ENCODE measurements at places on chromosomes 12 and 14.

- DNase-seq: no peak
These were observed 77.6 kb downstream of the ZFP36L1 start for GRCh38 chr14:68714991-68715924.

DNA sequence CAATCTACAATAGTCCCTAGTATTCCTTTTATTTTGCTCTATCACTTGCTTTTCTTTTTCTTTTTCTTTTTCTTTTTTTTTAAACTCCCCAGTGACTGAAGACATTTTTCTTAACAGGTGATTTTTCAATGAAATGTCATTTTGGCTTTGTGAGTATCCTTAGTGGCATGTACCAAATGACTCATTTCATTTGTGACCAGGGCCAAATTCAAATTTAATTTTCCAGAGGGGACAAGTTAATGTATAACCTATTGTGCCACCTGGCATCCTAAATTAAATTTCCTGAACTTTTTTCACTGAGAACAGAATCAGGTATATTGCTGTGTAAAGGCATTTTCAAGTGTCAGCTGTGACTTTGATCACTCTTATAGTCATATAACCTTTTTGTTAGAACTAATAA, 39.7 kb upstream of the SYT1 start:
- DNase-seq: no peak

DNA sequence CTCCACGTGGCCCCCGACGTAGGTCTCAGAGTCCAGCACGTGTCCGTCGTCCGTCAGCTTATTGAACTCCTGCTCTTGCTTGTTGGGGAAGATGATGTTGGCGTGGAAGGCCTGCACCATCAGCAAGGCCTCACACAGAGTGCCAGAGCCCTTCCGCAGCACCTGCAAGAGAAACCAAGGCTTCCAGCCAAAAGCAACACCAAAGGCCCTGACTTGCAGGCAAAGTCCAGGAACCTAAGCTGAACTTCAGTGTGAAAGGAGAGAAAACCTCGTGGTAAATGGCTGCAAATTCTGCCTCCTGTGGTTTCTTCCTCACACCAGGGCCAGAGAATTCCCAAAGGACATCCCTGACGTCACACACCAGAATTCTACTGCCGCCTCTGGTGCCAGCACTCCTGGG, 14.5 kb downstream of the POLE start:
- DNase-seq: no peak

DNA sequence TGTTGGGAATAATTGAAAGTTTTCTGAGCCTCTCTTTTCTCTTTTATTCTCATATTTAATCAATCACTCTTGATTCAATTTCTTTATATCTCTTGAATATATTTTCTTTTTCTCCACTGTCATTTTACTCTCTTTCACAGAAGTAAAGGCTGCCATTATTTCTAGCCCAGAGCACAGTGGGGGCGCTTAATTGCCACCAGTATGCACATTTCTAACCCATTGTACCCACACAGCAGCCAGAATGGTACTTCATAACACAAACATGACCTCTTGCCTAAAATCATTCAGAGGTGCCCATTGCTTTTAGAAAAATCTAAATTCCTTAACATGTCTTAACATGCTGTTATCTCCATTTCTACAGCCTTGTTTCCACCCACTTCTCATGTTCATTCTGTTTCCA, 190.2 kb upstream of the LMO3 start:
- no peak for DNase-seq

GRCh38 chr12:44029194-44029593, 193.3 kb downstream of the TMEM117 start:
- DNase-seq: no peak

GRCh38 chr14:51628238-51628637, 23.5 kb upstream of the FRMD6 start:
- no peak for DNase-seq

DNA sequence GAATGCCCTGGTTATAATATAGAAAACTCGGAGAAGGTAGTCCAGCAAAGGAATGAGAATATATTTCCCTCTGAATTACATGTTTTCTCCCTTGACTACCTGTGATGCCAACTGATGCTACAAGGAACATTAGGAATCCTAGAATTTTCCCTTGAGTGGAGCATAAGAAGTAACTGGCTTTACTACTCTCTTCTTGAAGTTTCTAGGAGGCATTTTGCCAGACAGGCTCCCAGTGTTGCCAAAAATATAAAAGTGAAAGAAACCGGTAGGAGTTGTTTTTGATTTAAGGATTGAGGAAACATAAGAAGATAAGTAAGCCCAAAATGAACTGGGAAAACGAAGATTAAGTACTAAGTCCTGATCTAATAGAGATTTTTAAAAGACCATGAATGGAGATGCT, 693.4 kb downstream of the NOVA1 start:
- DNase-seq: no peak

DNA sequence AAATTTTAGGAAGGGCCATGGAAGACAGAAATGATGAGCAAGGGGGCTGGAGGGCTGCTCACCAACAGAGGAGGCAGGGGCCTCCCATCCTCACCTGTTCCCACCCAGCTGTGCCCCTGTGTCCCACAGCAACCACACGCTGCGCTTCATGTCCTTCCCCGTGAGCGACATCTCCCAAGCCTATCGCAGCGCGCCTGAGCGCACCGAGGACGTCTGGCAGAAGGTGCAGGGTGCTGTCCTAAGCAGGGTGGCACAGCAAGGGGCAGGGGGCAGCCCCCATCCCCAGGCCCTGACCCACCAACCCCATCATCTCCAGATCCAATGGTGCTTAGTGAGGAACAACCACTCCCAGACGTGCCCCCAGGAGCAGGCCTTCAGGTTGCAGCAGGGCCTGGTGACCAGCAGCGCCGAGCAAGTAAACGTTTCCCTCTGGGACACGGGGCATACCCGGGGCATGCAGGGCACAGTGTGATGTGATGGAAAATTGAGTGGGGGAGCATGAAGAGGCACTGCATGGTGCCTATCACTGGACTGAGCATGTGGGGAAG, 8.1 kb downstream of the CARMIL3 start:
- DNase-seq: no peak

DNA sequence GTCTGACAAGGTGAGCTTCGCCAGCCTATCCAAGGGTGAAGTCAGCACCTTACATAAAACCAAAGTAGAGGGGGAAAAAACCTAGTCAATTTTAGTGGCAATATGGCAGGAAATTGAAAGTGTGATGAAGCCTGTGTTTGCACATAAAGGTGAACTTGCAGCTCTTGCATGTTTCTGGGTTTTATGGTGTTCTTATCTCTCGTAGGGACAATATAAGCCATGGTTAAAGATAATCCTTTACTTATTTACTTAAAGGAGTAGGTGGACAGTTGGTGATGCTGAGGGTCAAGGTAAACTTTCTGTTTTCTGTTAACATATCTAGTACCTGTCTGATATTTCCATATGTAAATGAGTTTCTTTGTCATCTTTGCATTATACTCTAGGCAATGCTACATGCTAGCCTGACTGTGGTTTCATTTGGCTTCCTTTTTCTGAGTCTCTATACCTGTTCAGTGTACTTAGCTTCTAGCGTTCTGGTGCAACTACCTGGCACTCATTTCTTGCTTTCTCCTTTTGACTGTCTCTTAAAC, 32.8 kb downstream of the CCDC91 start:
- DNase-seq: no peak

DNA sequence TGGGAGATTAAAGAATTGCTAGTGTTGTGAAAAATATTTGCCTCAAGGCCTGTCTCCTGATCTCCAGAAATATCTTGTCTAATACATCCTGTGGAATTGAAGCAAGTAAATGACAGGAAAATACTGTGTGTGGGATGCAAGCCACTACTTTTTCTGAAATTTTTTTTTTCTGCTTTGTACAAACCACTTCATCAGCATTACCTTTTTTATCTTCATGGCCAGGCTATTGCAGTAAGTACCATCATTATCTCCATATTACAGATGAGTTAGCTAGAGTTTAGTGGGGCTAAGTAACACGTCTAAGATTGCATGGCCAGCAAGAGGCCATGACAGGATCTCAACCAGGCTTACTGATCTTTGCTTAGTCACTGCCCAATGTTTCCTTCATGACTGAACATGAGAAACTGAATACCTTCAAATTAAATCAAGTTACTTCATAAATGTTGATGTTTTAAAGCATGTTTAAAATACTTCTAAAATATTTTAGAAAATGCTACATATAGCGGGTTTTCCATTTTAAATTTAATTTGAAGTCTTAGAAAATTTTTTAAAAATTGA, 273.7 kb downstream of the SLC6A15 start:
- no peak for DNase-seq

GRCh38 chr12:27968972-27969623, 3.4 kb downstream of the PTHLH start:
- DNase-seq: no peak

DNA sequence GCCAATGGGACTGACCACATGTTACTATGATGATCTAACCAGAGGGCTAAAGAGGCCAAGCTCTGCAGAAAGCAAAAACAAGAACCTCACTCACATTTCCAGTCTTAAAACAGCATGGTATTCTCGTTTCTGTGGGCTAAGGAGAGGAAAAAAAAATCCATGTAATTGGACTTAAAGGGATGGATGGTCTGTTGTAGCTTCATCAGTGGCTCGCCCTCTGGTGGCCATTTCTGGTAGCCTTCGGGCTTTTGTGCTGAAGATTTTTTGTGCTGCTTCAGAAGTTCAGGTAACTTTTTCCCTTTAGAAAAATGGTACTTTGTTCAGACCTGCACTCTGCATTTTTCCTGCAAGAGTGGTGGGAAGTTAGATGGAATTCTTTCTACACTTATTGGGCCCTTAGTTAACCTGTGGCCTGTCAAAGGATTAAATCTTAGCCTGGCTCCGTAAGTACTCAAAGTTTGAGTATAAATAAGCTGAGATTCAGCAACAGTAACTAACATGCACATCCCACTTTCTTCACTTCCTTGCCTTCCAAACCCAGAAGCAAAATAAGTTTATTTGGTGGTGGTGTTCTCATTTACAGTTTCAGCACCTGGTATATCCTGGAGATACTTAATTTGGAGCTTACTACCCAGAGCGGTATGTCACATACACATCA, 22.3 kb downstream of the DCAF4 start:
- DNase-seq: peak; percentile 61

- no peak for DNase-seq
These were observed 228.1 kb downstream of the CHST11 start for GRCh38 chr12:104684884-104685283.

GRCh38 chr14:94644102-94644535, 31.9 kb downstream of the SERPINA3 start:
- no peak for DNase-seq

DNA sequence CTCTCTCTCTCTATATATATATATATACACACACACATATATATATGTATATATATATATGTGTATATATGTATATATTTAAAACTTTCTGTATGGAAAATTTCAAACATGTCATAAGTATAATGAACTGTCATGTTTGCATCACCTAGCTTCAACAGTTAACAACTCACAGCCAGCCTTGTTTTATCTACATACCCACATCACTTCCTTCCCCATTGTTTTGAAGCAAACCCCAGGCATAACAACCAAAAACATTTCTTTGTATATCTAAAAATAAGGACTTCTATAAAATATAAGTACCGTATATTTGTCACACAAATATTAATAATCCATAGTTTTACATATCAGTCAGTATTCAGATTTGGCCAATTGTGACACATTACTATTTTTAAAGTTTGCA, 57.4 kb downstream of the PAPOLA start:
- DNase-seq: no peak

DNA sequence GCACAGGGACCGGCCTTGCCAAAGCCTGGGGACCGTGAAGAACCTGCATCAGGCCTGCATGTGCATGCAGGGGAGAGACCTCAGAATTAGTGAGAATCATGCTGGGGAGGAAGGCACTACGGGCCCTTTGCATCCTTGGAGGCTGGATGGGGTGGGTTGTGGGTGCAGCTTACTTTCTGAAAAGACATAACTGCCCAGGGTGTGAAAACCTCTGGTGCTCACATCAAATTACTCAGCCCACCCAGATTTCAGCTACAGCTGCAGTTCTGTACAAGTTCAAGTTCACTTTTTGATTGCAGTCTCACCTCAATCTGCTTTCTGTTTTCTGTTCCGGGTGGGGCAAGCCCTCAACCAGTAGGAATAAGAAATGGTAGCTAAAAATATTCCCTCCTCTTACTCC, 130.6 kb downstream of the SLC15A4 start:
- DNase-seq: no peak

DNA sequence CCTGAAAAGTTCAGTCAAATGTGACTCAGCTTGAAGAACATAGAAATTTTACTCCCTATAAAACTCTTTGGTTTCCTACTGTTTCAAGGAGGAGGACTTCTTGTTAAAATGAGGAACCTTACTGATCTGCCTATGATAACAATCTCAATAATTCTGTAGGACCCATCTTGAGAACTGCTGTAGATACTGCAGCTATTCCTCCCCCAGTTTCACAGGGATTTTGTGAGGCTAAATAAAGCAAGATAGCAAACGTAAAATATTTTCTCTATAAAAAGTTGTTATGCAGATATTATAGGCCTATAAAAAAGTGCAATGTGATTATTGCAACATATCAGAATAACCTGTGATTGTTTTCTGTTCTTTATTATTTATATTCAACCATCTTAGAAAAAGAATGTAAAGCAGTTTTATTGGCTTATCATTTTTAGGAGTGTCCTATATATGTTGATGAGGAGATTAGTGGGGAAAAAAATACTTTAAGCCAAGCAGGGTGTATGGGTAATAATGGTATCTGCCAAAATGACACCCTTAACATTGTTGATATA, 12.1 kb downstream of the CLEC14A start:
- DNase-seq: no peak

DNA sequence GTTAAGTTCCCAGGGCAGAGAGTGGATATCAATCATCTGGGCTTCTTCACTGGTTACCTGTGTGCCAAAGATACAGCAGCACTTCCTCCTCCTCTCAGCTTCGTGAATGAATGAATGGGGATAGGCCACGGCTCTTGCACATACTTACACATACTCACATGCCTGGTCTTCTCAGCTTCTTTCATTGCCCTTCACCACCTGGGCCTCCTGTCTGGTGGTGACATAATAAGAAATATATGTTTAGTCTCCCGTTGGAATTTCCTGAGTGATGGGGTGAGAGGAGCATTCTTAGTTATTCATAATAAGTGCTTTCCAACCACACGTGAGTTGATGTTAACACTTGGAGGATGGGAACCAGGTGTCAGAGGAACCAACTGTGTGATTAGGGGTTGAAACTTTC, 268.1 kb upstream of the RMST start:
- DNase-seq: no peak

DNA sequence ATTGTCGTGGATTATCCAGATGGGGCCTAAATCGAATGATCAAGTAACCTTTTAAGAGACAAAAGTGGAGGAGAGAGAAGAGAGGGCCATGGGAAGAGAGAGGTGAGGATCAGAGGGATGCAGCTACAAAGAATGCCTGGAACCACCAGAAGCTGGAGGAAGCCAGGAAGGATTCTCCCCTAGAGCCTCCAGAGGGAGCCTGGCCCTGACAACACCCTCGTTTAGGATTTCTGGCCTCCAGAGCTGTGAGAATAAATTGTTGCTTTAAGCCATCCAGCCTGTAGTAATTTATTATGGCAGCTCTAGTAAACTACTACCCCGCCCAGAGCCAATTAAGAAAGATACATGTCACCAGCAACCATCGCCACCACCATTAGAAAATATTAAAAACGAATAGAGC, 46.2 kb upstream of the GSC start:
- no peak for DNase-seq
